ENCODE measurements at places on chromosomes 3 and 15. TPM values are rescaled to one million over a fixed set of nuclear protein-coding genes. Genes with fewer than 3 reads are reported as not detected.

The CCDC33 gene
- not detected for total RNA-seq

The UBA3 gene
- total RNA-seq = 42.2 TPM

The ITIH3 gene
- total RNA-seq = 10.7 TPM

The SNX22 gene
- 0.12 TPM for total RNA-seq

The ANKDD1A gene
- 11.7 TPM for total RNA-seq

The P2RY1 gene
- total RNA-seq = 1.3 TPM

The LRRFIP2 gene
- total RNA-seq = 46.6 TPM

The TGM5 gene
- not detected for total RNA-seq

The WDR76 gene
- 0.51 TPM for total RNA-seq

The CLSTN2 gene
- total RNA-seq = 0.58 TPM

The ENTPD3 gene
- not detected for total RNA-seq

The FETUB gene
- not detected for total RNA-seq

The ACSBG1 gene
- total RNA-seq = 0.12 TPM

The DUOXA2 gene
- total RNA-seq = not detected

The ZNF662 gene
- 1.4 TPM for total RNA-seq

The IL20RB gene
- 2.8 TPM for total RNA-seq

The BCHE gene
- 54.6 TPM for total RNA-seq

The KCNMB2 gene
- total RNA-seq = not detected

The ST6GAL1 gene
- total RNA-seq = 9.6 TPM

The TRPM1 gene
- not detected for total RNA-seq

The CACNA1D gene
- not detected for total RNA-seq

The NUDT16 gene
- total RNA-seq = 20.5 TPM

The TSPAN3 gene
- 309 TPM for total RNA-seq

The FAM81A gene
- total RNA-seq = not detected

Data from pericardium fibroblast (primary cell).